ENCODE measurements at places on chromosomes 11 and 22.

DNA sequence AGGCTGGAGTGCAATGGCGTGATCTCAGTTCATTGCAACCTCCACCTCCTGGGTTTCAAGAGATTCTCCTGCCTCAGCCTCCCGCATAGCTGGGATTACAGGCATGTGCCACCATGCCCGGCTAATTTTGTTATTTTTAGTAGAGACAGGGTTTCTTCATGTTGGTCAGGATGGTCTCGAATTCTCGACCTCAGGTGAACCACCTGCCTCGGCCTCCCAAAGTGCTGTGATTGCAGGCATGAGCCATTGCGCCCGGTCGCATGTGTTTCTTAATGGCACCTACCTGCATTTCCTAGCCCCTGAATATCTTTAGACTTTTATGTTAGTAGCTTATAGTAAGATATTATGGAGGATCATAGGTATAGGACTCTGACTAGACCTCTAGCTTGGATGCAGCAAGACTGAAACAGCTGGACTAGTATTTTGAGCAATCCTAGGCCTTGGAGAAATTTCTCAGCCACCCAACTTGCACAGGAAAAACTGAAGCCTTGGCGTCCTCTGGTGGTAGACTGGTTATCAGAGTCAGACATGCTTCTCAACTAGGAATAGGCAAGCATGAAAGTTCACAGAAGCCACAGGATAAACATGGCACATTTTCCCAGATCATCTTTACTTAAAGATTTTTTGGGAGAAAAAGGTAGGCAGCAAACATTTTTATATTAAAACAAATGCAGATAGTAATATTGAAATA lies 22.7 kb upstream of the C1QTNF4 start:
- DNase-seq = no peak

DNA sequence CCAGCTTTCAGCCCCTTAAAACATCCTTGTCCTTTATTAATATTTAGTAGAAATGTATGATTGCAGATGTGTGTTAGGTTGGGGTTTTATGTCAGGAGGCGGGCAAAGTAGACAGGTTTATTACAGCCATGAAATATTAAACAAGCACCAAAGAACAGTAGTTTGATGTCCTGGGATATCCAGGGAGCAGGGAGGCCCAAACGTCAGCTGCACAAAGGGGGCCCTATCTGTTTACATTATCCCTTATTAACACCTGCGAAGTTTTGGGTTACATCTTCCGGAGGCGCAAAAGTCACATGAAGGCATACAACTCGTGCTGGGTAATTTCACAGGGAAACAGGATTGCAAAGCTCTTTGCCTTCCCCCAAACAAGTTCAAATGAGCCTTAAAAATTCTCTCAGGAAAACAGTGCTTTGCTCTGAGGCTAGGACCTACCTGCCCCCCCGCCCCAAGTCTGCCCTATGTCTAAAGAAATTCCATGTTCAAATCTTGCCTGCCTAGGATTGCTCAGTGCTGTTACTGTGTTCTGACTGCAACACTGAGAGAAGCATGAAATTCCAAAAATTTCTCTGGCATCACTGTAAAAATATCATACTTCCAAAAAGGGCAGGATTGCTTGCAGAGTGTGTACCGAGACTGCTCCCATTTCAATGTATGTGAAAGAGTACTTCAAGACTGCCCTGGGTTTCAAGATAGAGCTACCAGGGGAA lies 8.9 kb downstream of the MN1 start:
- DNase-seq = no peak

DNA sequence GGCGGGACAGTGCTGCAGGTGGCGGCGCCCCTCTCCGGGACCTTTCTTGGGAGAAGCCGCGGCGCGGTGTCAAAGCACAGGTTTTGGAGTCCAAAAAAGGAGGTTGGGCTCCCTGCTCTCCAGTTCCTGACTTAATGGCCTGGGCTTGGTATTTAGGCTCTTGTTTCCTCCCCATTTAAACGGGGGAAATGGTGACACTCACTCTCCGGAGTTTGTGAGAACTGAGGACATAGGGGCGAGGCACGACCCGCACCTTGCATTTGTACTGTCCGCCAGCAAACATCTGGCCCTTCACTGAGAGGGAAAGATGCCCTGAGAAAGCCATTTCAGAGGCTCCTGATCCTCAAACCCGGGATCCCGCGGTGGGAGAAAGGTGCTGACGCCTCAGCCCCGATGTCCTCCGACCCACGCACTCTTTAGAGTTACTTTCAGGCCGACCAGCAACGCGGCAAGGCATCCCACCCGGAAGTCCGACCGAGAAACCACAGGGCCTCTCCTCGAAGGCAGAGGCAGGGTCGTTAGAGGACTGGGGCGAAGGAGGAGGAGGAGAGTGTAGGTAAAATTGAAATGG lies 2.9 kb upstream of the WDR74 start:
- peak; percentile 18 for DNase-seq

GRCh38 chr11:97351939-97352338 lies 962.1 kb downstream of the JRKL start:
- DNase-seq = no peak

- DNase-seq = no peak
Observed at GRCh38 chr22:46976143-46976542, 213.7 kb downstream of the TBC1D22A start.

DNA sequence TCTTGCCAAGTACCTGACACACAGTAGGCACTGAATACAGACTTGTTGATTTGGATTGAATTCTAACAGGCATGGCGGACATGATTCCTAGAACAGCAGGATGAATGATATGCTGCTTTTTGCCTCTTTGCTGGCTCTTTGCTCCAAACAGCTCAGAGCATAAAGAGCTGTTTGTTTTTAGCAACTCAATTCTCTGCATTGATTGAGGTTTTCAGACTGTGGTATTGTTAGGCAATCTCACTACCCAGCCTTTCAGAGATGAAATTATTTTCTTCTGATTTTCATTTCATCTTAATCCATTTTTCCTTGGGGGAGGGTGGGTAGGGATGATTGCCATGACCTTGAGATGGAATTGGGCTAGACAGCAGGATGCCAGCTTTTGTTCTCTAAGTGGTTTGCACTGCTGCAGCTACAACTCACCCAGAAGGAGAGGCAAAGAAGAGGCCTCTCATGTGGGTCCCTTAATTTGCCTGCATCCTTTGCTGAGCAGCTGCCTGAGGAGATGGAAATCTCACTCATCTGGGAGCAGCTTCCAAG lies 20.5 kb downstream of the COA4 start:
- no peak for DNase-seq
